Spinal cord (tissue), 10 donors: ENCODE measurements at places on chromosomes 1 and 21. TPM values are rescaled to one million over a fixed set of nuclear protein-coding genes. Genes with fewer than 3 reads are reported as not detected.

The KRTAP20-2 gene
- total RNA-seq = not detected

The FCGR1A gene
- 13.8 TPM for total RNA-seq

The FAAH gene
- total RNA-seq = 14.3 TPM

The IFI16 gene
- total RNA-seq = 23.9 TPM

The SHE gene
- total RNA-seq = 10.5 TPM

The LRRC8D gene
- total RNA-seq = 29.3 TPM

The COL16A1 gene
- total RNA-seq = 60.6 TPM

The OLFML3 gene
- total RNA-seq = 64.9 TPM

The NEK2 gene
- total RNA-seq = 10.2 TPM

The ZBED6 gene
- total RNA-seq = 29.1 TPM

The CELA3A gene
- not detected for total RNA-seq

The MROH9 gene
- total RNA-seq = 0.10 TPM

The ACOT11 gene
- 19.7 TPM for total RNA-seq

The FLG2 gene
- not detected for total RNA-seq

The TSPEAR gene
- total RNA-seq = not detected
